ENCODE measurements at places on chromosomes 3 and 15.

- DNase-seq, result no peak
Observed at GRCh38 chr3:17707813-17708543, 34.5 kb downstream of the TBC1D5 start.

DNA sequence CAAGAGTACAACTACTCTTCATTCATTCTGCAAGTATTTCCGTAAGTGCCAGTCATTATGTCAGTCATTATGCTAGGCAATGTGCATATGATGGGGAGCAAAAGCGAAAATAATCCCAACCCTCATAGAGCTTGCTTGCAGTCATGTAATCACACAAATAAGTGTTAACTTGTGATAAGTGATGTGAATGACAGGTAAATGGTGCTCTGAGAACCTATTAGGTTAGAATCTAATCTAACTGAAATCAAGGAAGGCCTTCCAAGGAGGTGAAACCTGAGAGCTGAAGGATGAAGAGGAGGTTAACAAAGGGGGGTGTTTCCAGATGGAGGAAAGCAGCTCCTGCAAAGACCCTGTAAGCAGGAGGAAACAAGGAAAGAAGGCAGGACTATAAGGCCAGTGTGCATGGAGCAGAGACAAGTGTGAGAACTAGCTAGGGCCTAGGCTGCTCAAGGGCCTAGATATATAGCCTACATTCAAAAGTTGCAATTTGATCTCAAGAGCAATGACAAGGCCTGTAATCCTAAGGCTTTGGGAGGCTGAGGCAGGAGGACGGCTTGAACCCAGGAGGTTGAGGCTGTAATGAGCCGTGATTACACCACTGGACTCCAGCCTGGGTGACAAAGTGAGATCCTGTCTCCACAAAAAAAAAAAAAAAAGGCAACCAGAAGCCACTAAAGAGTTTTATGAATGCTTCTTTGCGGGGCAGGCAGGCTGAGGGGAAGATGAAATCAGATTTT is 5.3 kb downstream of the PTPN9 start:
- no peak for DNase-seq

DNA sequence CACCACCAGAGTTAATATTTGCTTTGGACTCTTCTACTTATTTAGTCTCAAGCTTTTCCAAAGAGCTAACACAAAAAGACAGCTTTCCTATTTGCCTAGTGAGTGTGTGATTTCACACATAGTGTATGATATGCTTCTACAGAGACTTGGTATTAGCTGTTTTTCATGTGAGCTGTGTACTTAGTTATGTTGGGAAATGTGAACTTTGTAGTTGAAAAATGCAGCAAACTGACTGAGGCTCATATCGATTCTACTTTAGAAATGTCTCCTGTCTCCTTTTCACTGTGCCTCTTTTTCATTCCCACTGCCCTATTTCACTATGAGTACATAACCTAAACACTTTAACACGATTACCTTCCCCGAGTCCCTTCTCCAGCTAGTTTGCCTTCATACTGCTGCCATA is 136.5 kb downstream of the ALCAM start:
- DNase-seq, result no peak

- DNase-seq, result no peak
Observed at GRCh38 chr15:83268147-83268546, 16.3 kb downstream of the BNC1 start.

DNA sequence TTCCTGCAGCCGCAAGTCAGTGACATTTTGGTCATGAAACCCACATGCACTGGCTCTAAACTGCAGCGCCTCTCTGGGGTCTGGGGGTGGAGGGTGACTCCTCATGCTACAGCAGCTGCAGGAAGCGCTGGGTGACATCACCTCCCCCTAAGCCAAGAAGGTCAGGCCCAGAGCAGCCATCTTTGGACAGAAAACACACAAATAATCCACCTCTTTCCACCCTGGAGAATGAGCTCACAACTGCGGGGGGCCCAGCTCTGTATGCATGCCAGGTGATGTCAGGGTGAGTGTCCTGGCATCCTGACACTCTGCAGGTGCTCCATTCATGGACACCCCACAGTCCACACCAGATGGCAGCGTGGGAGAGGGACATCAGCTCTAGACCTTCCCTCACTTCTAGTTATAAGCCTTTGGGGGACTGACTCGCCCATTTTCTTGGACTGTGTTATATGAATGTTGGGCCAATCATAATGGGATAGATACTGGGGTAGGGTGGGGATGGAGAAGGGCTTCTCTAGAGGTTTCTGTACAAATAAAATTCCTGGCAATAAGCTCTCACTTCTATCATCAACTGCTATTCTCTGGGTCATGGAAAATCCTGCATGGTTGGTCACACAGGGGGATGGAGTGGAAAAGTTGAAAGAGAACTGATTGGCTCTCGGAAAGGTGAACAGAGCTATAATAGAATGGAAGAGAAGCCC is 70.7 kb upstream of the THBS1 start:
- no peak for DNase-seq

DNA sequence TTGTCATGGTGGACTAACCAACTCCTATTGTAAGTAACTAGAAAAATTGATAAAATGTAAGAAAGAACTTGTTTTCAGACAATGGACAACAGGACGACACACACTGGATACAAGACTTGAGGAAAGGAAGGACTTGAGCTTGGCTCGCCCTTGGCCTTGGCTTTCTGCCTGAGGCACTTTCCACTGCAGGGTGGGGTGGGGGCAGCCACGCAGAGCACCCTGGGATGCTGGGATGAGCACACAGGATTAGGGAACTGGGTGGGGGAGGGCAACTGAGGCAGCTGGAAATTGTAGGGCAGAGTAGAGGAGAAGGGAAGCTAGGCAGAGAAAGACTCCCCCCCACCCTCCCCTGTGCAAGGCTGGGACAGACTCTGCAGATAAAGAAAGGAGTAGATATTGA is 25.5 kb upstream of the HHATL start:
- no peak for DNase-seq

- DNase-seq, result no peak
Observed at GRCh38 chr3:13217736-13218540, 144.7 kb upstream of the IQSEC1 start.

DNA sequence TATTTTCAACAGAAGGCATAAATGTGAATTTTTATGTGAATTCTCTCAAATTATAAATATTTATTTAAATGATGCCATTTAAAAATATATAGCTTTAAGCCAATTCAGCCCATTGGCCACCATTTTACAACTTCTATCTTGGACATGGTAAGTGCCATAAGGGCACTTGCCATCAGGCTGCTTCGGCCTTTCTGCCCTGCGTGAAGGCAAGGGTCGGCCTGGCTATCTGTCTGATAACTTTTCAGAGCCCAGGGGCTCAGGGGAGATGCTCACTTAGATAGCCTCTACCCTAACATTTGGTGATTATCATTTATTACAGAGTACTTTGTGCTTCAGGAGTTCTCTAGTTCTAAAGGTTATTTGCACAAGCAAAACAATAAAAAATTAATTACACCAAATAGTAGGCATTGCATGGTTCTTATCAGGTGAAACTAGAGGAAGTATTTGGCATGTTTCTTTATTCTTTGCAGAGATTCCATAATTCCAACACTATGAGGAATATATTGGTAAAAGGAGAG is 62.4 kb upstream of the MBNL1 start:
- no peak for DNase-seq

- DNase-seq, result no peak
Observed at GRCh38 chr3:71072287-71072686, 511.2 kb downstream of the FOXP1 start.

DNA sequence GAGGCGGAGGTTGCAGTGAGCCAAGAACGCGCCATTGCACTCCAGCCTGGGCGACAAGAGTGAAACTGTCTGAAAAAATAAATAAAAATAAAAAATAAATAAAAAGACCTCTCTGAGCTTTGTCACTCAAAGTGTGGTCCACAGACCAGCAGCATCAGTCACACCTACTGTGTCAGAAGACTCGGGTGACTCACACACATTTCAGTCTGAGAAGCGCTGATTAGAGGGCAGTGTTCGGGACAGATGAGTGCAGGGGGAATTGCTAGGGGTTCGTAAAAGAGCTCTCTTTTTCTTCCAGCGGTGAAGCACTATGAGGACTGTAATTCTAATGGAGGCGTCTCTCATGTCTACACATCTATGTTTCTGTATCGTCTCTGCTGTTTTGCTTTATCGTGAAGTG is 5.7 kb downstream of the PODXL2 start:
- DNase-seq, result no peak

DNA sequence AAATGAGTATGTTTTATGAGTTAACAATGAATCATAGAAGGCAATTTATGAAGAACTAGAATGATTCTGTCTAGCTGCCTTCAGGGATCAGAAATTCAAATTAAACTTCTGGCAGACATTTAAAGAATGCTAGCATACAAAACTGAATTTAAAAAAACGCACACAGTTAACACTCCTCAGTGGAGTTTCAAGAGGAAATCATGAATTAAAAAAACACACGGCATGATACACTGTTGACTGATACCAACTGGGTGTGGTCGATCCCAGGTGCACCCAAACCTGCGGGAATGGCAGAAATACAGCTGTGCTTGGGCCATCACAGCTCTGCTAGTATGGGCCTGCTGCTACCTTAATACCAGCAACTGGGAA is 526.0 kb downstream of the FOXP1 start:
- no peak for DNase-seq

GRCh38 chr3:80192936-80193335 is 425.1 kb upstream of the ROBO1 start:
- DNase-seq, result no peak

DNA sequence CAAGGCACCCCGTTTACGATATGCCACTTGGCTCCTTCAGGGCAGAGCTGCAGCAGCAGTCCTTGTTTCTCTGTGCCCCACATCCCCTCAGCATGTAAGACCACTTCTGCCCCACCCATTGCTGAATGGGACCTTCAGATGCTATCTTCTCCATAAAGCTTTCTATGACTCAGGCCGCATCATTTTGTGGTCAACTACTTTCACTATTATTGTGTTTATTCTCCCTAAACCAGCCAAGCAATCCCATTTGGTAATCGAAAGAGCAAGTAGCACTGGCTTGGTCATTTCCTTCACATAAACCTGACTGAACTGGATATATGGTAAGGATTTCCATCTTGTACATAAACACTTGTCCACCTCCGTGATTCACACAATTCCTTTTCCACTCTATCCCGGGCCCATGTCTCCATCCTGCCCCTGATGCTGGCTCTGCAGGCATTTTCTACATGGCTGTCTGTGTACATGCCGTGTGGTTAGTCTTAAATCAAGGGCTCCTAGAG is 25.7 kb downstream of the LIPC start:
- peak; percentile 62 for DNase-seq

All from AG09309 (cell line).